Coronary artery (tissue), 2 donors: ENCODE measurements at places on chromosomes 2 and 18.
A peak's percentile ranks its signal among the peaks of the same experiment; 100 is the strongest.

- DNase-seq: no peak
Measured at GRCh38 chr2:156437272-156437930, 1.2 kb downstream of the GPD2 start.

DNA sequence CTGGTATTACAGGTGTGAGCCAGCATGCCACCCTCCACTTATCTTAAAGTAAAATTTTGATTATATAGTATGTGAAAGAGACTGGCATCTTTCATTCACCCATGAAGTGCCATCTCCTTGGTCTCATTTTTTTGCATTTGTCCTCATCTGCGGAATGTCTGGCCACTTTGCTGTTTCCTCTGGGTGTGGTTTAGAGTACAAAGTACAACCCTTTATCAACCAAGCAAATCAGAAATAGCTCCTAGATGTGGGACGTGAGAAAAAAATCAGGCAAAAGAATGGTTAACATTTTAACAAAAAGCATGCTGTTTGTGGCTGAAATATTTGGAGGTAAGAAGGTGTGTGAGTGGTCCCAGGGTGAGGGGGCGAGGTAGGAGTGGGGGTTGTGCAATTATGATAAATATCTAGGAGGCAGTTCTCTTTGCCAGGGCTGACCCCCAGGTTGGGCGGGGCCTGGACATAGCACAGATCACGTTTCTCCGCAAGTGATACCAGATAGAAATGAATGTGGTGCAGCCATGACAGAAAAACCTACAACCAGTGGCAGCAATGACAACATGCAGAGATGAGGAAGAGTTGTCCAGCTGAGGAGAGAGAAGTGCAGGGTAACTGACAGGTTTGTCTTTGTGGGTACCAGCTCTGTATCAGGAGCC is 115.8 kb upstream of the SERTAD2 start:
- no peak for DNase-seq

DNA sequence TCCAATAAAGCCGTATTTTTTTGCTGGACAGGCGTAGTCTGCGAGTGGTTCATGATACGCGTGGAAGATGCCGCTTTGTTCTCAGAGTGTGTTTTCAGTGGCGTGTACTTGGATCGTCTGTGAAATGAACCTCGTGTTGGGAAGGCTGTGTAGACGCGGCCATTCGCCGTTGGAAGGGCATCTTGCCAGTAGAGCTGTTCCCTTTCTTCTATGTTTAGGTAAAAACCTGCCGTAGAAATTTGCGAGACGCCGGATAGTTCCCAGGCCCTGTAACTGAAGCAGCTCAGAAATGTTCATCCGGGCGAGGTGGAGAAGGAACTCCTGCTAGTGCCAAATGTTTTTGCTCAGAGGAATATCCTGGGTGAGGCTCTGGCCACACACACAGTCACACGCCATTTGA is 133.6 kb downstream of the NFATC1 start:
- DNase-seq: no peak

GRCh38 chr2:200695601-200696000 is 109.8 kb downstream of the AOX1 start:
- DNase-seq: no peak

- DNase-seq: no peak
Measured at GRCh38 chr2:56444339-56444738, 260.5 kb downstream of the CCDC85A start.

DNA sequence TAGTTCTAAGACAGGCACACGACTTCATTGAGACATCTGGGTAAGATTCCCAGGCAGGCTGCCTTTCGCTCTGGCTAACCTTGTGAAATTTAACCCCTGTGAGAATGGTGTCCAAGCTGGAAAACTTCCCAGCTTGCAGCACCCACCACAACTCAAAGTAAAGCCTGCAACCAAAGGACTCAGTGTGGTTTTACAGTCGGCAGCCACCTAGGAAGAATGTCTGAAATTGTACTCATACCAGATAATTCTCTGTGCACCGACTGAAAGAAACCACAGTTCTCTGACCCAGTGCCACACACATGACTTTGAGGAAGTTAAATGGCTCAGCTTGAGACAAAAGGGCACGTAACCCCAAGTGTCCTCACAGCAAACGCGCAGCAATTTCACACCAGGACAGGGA is 125.7 kb downstream of the RBMS1 start:
- DNase-seq: no peak

DNA sequence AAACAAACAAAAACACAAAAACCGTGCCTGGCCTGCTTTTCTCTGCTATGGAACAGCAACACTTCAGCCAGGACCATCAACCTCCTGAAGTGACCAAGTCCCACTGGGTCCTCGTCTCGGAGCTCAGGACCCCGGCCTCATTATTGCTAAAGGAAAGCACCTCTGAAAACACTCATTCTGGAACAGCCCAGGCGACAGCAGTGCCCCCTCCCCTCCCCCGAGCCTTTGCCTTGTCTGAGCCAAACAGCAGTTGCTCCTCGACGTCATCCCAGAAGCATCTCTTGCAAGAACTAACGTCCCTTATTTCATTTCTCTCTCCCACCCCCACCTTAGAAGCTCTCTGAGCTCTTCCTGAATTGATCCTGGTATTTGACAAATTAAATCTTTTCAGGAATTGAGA is 27.4 kb downstream of the APCDD1 start:
- no peak for DNase-seq

DNA sequence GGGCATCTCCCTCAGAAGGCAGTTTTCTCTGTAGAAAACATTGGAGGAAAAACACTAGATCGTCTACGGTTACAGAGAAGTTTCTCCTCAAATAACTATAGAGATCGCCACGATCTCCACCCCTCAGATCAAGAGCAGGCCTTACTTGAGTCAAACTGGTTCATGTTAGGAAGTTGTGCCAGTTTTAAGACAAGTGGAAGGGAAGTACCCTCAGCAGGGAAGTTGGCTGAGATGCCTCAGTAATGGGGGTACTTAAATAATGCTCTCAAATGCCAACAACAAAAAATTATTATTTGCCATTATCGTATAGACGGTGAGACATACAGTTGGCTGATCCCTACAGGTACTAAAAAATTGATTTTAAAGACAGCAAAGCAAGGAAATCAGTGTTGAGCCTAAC is 8.2 kb upstream of the SMAD7 start:
- DNase-seq: no peak

GRCh38 chr18:71450257-71450656 is 1093.9 kb downstream of the CBLN2 start:
- DNase-seq: no peak

DNA sequence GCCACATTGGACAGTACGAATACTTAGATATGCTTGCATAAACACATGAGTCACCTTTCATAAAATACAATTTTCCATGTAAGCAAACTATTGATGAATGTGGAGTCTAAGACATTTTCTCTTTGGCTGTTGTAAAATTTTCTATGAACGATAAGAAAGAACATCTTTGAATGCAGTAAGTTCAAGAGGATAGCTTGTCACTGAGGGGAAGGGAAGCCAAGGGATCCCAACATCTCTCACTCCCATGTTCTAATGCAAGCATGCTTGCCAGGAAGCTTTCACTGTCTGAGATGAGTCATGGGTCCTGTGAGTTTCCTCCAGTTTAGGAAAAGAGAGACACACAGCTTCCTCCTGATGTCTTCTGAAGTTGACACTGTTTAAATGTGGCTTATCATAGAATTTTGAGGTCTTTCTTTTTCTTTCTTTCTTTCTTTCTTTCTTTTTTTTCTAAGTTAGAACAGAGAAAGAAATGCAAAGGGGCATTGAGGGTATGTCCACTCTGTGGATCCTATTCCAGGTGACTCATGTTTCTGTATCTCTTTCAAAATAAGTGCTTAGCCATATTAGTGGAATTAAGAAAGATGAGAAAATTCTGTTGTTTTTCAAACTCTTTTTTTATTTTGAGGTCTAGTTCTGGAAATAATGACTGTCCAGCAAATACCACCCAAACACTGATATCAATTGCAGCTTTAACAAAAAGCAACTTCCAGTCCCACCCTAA is 146.6 kb downstream of the RDH14 start:
- DNase-seq: no peak

DNA sequence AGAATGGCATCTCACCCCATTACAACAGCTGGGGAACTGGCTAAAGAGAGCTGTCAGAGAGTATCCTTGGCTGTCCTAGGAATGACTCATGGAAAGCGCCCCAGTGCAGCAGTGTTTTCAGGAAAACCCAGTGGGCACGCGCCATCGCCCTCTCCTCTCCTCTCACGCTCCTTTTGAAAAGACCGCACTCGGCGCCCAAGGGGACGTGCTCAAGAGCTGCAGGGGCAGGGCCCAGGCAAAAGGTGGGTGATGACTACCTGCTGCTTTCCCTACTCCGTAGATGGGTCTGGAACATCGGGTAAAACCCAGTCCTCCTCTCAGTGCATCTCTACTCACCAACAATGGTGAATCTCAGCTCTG is 68.1 kb downstream of the EMILIN2 start:
- peak; percentile 65 for DNase-seq

- peak; percentile 50 for DNase-seq
Measured at GRCh38 chr2:236862961-236863728, 222.5 kb upstream of the COPS8 start.

- no peak for DNase-seq
Measured at GRCh38 chr2:218577482-218578220, 9.0 kb downstream of the CNOT9 start.

GRCh38 chr2:33134086-33134771 is 187.5 kb downstream of the LTBP1 start:
- peak; percentile 93 for DNase-seq

DNA sequence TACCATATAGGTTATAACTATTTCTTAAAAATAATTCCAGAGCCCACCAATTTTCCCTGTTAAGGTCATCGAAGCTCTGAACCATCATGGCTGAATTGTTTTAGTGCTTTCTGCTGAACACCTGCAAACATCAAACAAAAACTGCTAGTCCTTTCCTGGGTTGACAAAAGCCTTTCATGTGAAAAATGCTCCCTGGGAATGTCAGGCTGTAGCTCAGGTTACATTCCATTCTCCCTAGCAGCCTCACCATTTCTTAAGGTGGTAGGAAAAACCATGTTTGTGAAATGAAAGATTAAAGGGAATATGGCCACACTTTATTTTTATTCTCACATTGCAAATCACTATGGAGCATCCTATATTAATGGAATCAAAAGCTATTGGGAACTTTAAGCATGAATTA is 5.7 kb downstream of the TCF4 start:
- DNase-seq: no peak

GRCh38 chr2:9802576-9802993 is 40.7 kb upstream of the TAF1B start:
- peak; percentile 54 for DNase-seq

- no peak for DNase-seq
Measured at GRCh38 chr2:133484106-133484505, 84.2 kb downstream of the NCKAP5 start.

DNA sequence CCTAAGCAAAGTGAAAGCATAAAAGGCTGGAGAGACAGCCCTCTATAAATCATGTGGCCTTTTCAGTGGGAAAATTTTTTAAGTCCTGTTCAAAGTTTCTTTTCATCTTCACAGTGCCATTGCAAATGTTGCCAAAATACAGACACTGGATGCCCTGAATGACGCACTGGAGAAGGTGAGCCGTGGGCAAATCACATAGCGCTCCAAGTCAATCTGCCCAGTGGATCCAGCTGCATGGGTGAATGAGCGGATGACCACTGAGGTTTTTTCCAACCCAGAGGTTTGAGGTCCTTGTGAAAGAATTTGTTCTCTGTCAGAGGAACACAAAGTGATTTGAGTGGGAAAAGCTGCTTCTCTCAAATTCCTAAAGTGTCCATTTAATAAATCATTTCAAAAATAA is 11.8 kb downstream of the DAPL1 start:
- no peak for DNase-seq

DNA sequence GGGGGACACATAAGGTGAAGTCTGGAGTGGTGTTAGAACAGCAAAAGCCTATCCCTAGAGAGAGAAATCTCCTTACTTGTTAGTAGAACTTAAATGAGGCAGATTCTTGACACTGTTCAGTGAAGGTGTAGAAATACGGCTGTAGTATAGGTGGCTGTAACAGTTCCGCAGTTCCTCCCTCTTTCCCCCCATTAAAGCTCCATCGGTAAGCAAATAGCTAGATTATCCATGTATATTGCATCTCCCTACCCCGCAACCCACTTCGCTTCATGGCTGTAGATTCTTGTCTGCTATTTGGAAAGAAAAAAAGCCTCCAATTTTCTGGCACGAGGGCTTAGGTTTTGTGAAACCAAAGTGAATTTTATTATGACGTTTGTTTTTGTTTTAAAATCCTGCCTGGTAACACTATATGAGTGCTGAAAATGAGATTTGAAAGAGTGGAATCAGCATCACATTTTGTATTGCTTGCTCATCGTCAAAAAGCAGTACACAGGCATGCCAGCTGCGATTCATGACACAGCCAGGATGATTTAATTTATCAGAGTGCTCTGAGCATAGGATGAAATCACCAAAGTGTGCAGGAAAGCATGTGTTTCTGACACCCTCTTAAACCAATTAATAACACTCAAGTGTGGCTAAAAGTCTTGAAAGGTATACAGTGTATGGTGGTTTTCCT is 1.4 kb downstream of the FAM171B start:
- no peak for DNase-seq

GRCh38 chr2:174615871-174616436 is 18.4 kb upstream of the WIPF1 start:
- DNase-seq: no peak

DNA sequence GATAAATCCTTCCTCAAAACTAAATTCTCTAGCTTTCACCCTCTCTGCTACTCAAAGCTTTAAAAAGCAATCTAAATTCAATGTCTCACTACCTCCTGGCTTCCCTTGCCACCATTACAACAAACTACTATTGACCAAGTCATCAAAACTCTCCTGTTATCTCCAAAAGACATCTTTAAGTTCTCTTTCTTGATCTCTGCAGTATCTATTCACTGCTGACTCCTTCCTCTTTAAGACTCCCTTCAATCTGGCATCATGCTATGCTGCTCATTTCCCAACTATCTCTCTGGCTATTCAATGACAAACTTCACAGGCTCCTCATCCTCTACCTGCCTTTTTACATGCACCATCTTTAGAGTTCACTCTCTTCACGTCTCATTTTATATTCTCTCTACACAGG is 5.9 kb downstream of the PPP3R1 start:
- DNase-seq: no peak

- no peak for DNase-seq
Measured at GRCh38 chr2:218256612-218257350, 4.0 kb upstream of the GPBAR1 start.

DNA sequence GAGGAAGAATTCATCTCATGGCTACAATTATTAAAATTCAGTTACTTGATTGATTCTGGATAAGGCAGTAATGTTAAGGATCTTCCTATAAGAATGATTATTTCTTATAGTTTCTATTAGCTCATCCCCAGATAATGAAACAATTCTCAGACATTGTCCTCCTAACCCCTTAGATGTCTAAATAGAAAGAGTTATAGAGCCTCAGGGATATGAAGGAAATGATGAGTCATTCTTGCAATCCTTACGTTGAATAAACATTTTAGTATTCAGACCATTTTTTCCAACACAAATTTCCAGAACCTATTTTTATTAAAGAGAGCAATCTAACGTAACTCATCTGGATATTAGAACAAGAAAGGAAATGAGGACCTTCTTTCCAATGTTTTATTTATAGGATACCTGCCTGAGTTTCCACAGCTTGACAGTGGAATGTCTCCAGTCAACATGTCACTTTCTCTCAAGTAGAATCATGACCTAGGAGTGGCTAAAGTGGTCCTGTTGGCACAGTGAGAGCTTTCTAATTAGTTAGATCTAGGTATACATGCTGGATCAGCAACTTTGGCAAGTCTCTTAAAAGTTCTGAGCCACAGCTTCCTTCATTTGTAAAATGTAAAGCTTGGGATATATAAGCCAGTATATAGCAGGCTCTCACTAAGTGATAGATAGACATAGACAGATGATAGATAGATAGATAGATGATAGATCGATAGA is 88.0 kb upstream of the RAB27B start:
- no peak for DNase-seq
